RWPE1 (cell line): ENCODE measurements at places on chromosomes 5 and 9.

- DNase-seq, result no peak
Observed at GRCh38 chr5:67639313-67639712, 442.7 kb upstream of the CD180 start.

DNA sequence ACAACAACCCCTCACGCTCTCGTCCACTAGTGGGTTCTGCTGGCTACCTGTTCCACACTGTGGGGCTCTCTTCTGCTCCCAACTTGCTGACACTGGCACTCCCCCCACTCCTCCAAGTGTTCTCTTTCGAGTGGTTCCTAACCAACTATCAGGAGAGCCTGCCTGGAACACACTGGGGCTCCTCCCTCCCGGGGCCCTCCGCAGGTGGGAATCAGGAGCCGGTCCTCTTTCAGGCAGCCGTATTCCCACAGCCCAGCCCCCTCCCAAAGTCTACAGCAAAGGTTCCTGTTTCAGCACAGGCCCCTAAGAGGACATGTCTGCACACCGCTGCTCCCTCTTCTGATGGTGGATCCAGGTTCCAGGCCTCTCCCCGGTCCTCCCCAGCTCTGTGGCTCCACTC, 165.9 kb downstream of the FSTL4 start:
- no peak for DNase-seq

DNA sequence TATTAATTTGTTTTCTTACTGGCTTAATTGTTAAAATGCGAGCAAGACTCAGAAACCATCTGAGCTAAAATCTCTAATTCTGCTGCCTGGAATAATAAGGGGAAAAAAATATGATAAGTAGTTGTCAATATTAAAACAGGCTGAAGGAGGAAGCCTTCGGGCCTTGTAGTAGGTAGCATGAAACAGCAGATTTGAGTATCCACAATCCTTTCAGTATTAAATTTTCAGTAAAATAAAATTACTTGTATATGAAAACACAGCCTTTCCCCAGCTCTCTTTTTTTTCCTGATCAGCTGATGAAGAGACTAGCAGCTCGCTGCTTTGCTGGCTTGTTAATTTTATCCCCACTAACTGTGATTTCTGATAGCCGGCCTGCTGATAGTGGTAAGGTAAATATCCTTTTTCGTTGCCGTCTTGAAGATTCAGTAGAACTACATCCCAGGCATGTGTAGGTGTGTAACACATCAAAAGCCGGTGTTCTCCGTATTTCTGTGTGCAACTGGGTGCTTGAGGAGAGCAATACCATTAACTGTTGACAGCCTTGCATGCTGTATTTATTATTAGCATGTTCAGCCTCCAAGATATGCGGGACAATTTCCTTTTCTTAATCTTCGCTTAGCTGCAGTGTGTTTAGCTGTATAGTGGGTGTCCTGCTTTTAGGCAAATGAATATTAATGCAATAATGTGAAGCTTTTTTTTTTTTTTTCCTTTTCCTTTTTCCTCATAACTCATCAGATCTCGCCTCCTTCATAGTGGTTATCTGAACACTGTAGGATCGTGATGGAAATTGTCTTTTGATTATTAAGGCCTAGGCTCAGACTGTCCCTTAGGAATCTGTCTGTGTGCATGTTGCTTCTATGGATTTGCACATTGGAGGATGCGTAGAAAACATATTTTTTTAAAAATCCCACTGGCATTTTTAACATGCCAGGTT, 144.6 kb downstream of the SMARCA2 start:
- no peak for DNase-seq

- DNase-seq, result peak; percentile 38
Observed at GRCh38 chr9:21434202-21435014, 5.8 kb upstream of the IFNA1 start.

DNA sequence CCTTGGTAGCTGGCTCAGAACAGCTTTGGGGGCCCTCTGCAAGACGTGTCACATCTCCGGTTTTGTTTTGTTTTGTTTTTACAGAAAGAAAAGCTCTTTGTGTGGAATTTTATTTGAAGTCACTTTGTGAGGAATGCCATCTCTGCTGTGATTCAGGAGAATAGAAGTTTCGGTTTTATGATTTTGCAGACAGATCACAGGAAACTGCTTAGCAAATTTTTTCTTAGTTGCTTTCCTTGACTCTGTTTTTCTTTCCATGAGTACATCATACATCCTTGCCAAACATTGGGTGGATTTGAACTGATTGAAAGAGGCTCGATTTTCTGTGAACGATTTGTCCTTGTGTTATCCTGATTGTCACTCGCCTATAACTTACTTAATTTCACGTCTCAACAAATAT, 5.1 kb downstream of the SEMA5A start:
- no peak for DNase-seq

- no peak for DNase-seq
Observed at GRCh38 chr5:36058776-36059175, 7.9 kb downstream of the UGT3A2 start.

DNA sequence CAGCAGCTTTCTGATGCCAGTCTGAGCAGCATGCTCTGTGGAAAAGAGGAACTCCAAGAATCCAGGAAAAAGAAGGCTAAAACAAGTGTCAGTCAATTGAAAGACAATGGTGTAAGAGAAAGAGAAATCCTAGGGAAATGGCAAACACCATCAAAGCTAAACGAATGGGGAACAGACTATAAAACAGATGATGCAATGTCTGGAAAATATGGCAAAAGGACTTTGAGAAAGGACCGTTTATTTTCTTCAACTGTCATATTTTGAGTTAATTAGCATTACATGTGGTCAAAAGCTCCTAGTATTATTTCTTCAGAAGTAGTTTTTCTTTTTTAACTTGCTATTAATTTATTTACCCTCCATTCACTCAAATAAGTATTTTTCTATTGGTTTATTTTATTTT, 465.2 kb downstream of the LRRC70 start:
- no peak for DNase-seq

GRCh38 chr9:110543631-110544051, 35.9 kb downstream of the SVEP1 start:
- DNase-seq, result no peak

DNA sequence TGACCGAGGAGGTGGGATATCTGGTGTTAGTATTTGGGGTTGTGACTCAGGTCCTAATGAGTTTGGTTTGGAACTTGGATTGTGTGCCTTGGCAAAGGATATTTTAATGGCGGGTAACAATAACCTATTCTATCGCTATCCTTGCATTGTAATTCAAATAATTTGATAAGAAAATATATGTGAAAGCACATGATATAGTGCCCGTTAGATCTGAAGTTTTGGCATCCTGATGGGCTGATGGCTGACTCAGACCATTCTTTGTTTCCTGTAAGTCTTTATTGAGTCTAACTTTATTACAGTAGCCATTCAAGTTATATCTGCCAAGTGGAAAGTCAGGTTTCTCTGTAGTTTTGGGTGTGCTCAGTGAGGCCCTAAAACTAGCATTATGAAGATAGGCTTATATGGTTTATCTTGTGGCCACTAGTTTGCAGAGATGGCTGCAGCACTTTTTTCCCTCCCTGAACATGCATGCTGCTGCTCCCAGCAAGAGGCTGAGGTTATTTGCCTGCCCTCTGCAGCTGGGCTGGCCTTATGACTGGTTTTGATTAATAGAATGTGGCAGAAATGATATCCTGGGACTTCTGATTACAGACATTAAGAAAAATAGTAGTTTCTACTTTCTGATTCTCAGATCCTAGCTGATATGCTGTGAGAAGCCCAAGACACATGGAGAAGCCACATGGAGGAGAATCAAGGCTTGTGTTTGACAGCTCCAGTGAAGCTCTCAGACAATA, 46.6 kb downstream of the CFAP95 start:
- DNase-seq, result no peak
